MG63 (cell line): ENCODE measurements at places on chromosomes 12 and 14.

- no peak for DNase-seq
Observed at GRCh38 chr12:92398565-92399309, 253.1 kb upstream of the BTG1 start.

- no peak for DNase-seq
Observed at GRCh38 chr12:103020839-103021238, 63.4 kb downstream of the ASCL1 start.

DNA sequence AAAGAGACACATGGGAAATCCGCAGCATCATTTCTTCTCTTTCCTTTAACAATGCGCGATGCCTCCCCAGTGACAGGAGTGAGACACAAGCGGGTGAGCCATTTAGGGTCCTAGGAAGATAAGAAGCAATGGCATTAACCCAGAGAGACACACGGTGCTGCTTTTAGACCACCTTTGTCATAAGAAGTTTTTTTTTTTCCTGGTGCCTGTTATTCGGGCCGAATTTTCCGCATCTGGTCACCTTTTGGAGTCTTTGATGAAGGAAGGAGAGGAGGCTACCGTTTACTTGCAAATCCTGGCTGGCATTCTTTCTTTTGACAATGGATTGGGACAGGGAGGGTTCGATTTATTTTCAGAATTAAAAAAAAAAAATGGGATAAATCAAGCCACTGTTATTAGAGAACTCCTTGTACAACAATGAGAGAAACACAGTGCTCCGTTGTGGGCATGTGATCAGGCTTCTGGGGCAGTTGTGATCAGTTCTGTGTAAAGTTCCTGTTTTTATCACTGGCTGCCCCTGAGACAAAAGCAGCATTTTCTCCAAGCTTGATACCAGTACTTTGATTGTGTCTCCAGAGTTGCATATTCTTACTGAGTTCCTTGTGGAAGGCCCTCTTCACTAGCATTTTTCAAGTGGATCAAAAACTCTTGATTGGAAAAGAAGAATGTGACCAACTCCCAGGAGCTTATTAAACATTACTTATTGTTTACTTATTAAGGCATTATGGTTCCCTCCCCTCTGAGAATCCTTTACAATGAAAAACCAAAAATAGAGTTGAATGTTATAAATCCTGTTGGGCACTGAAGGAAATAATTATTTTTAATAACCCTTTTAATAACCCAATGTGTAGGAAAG lies 1.1 kb downstream of the DIP2B start:
- DNase-seq, result no peak

- no peak for DNase-seq
Observed at GRCh38 chr12:11786638-11787365, 137.3 kb downstream of the ETV6 start.

DNA sequence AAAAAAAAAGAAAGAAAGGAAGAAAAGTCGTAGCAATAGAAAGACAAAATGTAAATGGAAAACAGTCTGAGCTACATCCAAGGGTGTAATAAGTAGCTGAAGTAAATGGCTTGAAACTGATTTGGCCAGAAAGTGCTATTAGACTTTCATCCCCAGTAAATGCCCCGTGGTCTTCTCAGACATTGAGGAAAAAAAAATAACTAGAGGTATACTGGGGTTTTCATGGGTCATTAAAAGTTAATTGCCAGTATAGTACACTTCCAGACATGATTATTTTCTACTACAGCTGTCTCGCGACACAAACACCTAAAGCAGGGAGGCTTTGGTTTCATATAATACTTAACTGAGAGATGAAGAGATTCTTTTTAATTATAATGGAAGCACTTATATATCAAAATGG lies 271.9 kb downstream of the CPNE8 start:
- no peak for DNase-seq

DNA sequence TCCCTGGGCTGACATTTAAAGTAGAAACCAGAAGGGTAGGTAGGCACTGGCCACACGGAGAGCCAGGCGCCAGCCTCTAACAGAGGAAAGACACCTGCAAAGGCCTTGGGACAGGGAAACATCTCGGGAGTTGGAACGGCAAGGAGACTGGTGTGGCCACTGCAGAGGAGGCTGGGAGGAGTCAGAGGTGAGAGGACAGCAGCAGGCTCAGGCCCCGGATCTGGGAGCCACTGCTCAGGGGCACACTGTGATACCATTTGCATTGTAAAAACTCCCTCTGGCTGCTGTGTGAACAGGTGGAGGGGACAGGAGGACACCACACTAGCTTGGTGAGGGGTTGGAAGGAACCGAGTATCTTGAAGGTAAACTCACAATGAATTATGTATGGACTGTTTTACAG lies 2.7 kb downstream of the ANHX start:
- no peak for DNase-seq

GRCh38 chr12:10389904-10390303 lies at the start of gene KLRK1:
Gene KLRK1, minus strand, starts transcription at chr12:10390041. Its CDS starts 1,231 bp downstream, at chr12:10388810.
- DNase-seq, result no peak

DNA sequence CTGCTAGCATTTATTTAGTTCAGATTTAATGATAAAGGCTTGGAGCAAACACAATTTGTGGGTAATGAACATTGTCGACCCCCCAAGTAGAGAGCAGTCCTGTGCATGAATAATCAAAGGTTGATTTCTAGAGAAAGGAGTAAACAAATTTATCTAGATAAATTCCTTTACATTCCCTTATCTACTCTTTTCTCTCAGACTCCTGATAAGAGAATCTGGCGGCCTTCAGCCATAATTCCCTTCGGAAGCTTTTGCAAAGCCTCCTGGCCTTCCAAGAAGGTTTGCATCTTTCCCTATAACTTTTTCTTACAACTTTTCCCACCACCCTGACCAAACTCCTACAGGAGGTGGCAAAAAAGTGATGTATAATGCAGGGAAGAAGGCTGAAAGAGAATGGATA lies 42.1 kb downstream of the TMTC3 start:
- DNase-seq, result no peak

DNA sequence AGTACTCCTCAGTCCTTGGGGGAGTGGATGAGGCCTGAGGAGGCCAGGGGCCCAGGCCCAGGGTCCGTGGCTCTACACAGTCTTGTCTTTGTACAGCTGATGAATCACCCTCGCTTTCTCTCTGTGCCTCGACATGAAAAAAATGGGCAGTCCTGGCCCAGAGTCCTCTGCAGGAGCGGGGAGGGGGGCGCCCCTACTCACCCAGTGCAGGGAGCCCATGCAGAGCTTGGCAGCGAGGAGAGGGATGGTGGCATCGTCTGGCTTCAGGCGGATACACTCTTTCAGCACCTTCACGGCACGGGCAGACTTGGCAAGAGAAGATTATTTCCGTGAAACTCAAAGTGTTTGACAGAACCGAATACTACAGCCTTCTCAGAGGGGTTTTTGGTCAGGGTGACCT lies 159.3 kb downstream of the TTC7B start:
- DNase-seq, result no peak

GRCh38 chr12:132603240-132604150 lies 6.9 kb downstream of the LRCOL1 start:
- DNase-seq, result no peak

DNA sequence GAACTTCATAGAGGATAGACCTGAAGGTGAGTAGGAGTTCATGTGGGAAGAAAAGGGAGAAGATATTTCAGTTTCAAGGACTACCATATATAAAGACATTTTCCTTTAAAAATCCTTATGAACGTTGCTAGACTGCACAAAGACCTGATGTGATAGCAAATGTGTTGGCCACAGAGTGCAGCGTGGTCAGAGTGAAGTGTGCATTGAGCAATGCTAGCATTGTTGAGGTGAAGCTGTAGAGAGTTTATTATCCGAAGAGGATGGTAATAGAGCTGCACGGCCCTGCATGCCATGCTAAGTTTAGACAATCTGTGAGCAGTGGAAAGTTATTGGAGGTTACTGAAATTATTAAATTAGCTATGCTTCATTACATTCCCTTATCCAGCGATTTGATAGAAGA lies 413.0 kb downstream of the CCDC91 start:
- DNase-seq, result no peak

DNA sequence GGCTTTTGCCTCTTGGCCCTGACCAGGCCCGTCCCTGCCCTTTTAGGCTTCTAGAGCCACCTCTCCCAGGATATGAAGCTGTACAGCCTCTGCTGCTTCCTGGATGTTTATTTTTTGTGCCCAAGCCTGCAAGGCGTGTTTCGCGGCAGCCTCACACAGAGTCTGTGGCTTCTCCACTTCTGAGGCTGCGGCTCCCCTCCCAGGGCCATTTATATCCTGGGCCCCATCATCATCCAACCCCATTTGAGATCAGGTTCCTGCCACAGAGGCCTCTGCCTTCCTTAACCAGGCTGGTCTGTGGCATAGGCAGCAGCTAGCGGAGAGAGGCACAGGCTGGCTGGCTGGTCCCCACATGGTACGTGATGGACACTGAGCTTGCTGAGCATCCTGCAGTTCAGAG lies 114.1 kb upstream of the PWP1 start:
- no peak for DNase-seq
